CD4-positive, alpha-beta T cell (primary cell): ENCODE measurements at places on chromosomes 13 and 19.

DNA sequence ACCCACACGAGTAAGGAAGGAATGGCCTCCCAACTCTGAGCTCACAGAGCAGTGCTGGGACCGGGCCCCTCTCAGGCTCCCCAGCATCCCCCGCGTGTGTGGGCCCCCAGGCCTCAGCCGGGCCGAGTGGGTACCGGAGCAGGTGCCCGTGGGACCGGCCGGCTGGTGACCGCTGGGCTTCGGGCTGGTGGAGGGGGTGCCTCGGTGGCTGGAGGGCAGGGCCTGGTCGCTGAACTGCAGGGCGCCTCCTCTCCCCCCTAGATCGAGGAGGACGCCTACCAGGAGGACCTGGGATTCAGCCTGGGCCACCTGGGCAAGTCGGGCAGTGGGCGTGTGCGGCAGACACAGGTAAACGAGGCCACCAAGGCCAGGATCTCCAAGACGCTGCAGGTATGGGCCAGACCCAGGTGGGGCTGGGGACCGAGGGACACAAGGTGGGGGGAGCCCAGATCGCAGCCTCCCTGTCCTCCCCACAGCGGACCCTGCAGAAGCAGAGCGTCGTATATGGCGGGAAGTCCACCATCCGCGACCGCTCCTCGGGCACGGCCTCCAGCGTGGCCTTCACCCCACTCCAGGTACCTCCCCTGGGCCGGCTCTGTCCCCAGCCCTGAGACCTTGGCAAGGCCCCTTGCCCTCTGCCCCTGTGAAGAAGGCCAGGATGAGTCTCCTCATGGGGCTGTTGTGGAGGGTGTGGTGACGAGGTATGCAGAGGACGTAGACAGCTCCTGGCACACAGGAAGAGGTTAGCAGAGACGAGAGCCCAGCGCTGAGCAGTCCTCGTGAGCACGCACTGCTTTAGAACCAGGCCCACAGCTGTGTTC lies 8.6 kb upstream of the CNOT3 start:
- DNase-seq = no peak

DNA sequence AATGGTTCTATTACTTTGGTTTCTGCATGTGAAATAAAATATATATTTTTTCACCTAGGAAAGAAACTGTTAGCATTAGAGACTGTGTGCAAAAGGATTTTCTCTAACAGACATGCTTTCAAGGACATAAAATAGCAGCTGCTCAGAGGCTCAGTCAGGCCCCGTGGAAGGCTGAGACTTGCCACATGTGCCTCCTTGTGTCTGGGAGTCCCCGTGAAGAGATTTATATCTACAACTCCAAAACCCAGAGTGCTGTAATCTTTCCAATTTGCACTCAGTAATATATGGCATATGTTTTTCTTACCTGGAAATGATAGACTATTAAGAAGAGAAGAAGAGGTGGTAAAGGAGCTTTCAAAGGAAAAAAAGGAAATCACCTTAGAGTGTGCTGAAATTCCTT lies 371.6 kb upstream of the OBI1 start:
- DNase-seq = no peak

- DNase-seq = no peak
Measured at GRCh38 chr13:46523972-46524752, 28.8 kb upstream of the LRCH1 start.

GRCh38 chr13:48831248-48831647 lies 144.5 kb upstream of the FNDC3A start:
- no peak for DNase-seq

DNA sequence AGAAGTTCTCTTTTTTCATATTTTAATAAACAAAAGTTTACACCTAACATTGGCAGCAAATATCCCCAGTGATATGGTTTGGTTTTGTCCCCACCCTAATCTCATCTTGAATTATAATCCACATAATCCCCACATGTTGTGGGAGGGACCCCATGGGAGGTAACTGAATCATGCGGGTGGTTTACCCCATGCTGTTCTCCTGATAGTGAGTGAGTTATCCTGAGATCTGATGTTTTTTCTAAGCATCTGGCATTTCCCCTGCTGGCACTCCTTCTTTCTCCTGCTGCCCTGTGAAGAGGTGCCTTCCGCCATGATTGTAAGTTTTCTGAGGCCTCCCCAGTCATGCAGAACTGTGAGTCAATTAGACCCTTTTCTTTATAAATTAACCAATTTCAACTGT lies 214.7 kb downstream of the SLITRK1 start:
- no peak for DNase-seq

DNA sequence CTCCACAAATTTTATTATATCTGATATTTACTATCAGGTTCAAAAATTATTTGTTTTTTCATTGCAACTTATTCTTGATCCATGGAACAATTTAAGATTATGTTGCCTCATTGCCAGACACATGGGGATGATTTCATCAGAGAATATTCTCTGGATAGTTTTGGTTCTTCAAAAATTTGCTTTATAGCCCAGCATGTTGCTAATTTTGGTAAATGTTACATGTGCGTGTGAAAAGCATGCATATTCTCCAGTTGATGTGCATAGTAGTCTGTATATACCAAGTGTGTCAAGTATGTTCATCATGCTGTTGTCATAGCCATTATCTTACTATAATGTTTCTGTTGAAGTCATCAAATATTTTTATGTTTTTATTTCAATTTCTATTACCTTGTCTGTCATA lies 122.3 kb downstream of the RFC3 start:
- no peak for DNase-seq

GRCh38 chr13:79988573-79988972 lies 352.4 kb downstream of the SPRY2 start:
- DNase-seq = no peak

- DNase-seq = no peak
Measured at GRCh38 chr13:78036841-78037240, 118.2 kb upstream of the EDNRB start.

DNA sequence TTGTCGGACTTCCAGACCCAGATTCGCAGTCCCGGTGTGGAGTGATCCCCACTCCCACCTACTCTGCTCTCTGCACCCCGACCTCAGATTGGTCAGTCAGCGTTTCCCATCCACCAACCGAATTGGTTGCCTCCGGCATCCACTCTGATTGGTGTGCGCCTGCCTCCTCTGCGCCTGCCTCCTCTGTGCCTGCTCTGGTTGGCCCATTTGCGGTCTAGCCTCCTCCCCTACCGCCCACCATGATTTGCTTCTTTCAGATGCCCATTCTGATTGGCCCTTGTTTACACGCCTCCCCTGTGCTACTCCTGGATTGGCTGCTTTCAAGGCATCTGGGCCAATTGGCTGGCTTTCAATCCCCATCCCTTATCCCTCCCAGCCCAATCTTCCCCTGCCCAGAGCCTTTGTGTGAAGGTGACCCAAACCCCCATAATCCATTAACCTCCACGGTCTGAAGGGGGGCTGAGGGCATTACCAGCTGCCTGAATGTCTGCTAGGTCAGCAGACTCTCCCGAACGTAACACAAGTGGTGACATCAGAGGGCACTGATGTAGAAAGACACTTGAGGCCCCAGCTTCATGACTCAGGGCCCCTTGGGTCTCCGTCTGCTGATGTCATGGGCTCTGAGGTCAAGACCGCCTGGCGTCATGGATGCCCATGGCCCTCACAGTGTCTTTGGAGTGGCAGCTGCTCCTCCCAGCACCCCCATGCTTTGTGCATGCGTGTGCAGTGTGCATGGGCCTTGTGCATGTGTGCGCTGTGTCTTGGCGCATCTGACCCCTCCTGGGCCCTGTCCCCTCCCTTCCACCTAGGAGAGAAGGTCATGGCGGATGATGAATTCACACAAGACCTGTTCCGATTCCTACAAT lies 80.4 kb downstream of the MAP4K1 start:
- DNase-seq = no peak

- no peak for DNase-seq
Measured at GRCh38 chr13:92297971-92298942, 899.8 kb downstream of the GPC5 start.

- DNase-seq = peak; percentile 28
Measured at GRCh38 chr19:3365836-3366752, at the start of gene NFIC. NFIC (plus strand) TSS chr19:3366583; CDS start chr19:3366637, 54 bp downstream.

GRCh38 chr13:110005563-110005962 lies 219.2 kb upstream of the IRS2 start:
- DNase-seq = no peak

DNA sequence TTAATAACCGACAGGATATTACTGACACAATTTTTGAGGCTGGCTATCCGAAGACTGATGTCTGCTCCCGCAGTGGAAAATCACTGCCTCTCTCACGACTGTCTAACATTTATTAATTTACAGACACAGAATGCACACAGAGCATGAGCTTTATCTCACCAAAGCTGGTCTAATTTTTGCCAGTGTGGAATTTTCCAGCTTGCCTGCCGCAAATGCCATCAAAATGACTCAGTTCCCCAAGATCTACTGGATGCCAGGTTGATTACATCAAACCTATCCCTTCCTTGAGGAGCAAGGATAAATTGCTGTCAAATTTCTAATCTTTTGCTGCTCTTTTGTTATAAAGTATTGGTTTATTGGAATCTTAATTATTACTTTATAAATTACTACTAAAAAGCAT lies 1775.1 kb upstream of the PCDH20 start:
- no peak for DNase-seq

DNA sequence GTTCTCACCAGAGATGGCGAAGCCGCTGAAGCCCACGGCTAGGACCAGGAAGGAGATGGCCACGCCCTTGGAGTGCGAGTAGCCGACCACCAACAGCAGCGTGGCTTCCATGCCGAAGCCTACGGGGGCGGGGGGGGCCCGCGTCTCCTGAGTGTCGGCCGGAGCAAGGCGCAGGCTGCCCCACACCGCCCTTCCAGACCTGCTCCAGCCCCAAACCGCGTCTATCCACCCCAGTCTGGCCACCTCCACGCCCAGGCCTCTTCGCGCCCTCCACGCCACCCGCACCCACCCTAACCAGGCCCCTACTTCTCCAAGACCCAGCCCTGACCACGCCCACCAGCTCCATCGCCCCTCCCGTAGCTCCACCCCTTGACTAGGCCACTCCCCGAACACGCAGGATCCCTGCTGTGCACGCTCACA lies 6.2 kb downstream of the GFY start:
- DNase-seq = no peak

DNA sequence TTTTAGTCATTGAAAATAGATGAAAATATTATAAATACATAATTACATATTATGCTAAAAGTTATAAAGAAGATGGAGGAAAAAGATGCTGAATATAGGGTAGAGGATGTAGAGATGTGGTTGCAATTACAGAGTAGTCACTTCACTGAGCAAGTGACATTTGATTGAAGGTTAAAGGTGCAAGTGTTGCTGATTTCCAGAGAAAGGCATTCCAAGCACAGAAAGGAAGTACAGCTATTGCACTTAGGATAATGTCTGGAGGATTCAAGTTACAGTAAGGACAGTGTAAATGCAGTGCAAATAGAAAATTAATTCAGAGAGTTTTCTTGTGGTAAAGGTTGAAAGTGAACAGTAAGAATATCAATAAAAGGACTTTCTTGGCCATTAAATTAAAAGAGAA lies 1721.8 kb downstream of the PCDH9 start:
- DNase-seq = no peak

GRCh38 chr19:39032063-39032918 lies at the start of gene FBXO27:
FBXO27 (minus strand) TSS chr19:39032549; CDS start chr19:39032227, 322 bp downstream.
- peak; percentile 12 for DNase-seq

GRCh38 chr13:39037410-39037879 lies 444 bp downstream of the PROSER1 start:
- peak; percentile 31 for DNase-seq

DNA sequence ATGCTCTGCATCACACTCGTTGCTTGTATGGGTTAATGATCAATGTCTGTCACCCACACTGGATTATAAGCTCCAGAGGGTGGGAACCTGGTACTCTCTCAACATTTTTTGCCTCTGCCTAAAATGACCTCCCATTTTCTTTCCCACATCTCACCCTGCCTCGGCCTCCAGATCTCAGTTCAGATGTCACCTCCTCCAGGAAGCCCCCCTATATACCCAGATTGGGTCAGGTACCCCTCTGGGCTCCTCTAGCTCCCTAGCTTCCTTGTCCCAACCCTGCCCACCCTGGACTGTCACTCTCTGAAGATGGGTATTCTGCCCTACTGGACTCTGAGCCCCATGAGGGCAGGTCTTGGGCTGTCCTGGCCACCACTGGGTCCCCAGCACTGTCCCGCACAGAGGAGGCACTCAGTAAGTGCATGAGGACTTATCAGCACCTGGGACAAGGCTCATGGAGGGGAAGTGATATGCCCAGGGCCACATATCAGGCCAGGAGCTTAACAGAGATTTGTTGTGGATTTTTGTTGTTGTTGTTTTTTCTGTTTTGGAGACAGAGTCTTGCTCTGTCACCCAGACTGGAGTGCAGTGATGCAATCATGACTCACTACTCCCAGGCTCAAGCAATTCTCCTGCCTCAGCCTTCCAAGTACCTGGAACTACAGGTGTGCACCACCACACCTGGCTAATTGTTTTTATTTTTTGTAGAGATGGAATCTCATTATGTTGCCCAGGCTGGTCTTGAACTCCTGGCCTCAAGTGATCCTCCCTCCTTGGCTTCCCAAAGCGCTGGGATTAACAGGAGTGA lies 23.8 kb downstream of the PRKD2 start:
- no peak for DNase-seq

DNA sequence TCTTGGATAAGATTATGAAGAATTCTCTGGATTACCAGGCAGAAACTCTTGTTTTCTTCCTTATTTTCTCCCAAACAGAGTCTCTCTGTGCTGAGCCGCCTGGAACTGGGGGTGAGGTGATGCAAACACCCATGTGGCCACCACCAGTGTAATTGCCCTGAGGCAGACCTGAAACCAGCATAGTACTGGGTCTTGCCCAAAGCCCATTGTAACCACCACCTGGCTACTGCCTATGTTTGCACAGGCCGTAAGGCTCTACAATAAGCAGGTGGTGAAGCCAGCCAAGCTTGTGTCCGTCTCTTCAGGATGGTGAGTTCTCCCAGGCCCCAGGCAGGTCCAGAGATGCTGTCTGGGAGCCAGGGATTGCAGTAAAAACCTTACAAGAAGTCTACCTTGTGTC lies 18.9 kb upstream of the KBTBD7 start:
- no peak for DNase-seq

DNA sequence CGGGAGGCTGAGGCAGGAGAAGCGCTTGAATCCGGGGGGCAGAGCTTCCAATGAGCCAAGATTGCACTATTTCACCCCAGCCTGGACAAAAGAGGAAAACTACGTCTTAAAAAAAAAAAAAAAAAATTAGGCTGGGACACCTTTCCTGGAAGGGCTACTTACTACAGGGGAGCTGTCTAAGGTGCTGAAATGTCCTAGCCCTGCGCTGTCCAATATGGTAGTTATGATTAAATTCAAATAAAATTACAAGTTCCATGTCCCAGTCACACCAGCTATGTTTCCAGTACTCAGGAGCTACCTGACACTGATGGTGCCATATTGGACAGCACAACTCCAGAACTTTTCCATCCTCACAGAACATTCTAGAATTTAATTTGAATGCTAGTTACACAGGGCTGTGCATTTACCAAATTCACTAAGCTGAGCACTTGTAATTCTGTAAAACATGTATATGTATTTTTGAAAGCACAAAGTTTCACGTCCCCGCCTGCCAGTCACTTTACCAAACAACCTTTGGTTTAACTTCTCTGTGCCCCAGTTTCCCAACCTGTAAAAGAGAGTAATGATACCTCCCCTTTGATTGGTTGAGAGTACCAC lies 9.2 kb upstream of the ZSCAN22 start:
- DNase-seq = no peak

- peak; percentile 60 for DNase-seq
Measured at GRCh38 chr19:45558399-45558878, 26.2 kb downstream of the OPA3 start.

GRCh38 chr13:24147570-24147963 lies 13.0 kb upstream of the SPATA13 start:
- no peak for DNase-seq
